Mucosa of descending colon (tissue), 3 donors: ENCODE measurements at places on chromosomes 4 and X. TPM values are rescaled to one million over a fixed set of nuclear protein-coding genes. Genes with fewer than 3 reads are reported as not detected.

CXCL11 gene
- total RNA-seq, result 0.19 TPM

REST gene
- total RNA-seq, result 26.8 TPM

GNL3L gene
- 23.2 TPM for total RNA-seq

CWH43 gene
- total RNA-seq, result 39.8 TPM

TRIML2 gene
- not detected for total RNA-seq

PF4V1 gene
- total RNA-seq, result not detected

BRCC3 gene
- total RNA-seq, result 28.5 TPM

NELFA gene
- total RNA-seq, result 34.2 TPM

HELT gene
- total RNA-seq, result not detected

AFF2 gene
- total RNA-seq, result 0.29 TPM

TLR8 gene
- 2.3 TPM for total RNA-seq

FANCB gene
- total RNA-seq, result 2.9 TPM

ARHGAP24 gene
- 6.7 TPM for total RNA-seq

TCEAL9 gene
- total RNA-seq, result 27.3 TPM

MAGEE2 gene
- 0.12 TPM for total RNA-seq

WDFY3 gene
- total RNA-seq, result 49.5 TPM

PDCL2 gene
- total RNA-seq, result not detected

MAGEB10 gene
- total RNA-seq, result not detected

VCX gene
- total RNA-seq, result not detected

ENOX2 gene
- 19.9 TPM for total RNA-seq

BTK gene
- total RNA-seq, result 5.6 TPM
